Stimulated activated naive CD8-positive, alpha-beta T cell treated with anti-CD3 and anti-CD28 coated beads, Interleukin-15, Interleukin-2, amounts not matched to agents 100 U/mL and 50 U/mL, for 24 hours (primary cell): ENCODE measurements at places on chromosomes 4 and X.

DNA sequence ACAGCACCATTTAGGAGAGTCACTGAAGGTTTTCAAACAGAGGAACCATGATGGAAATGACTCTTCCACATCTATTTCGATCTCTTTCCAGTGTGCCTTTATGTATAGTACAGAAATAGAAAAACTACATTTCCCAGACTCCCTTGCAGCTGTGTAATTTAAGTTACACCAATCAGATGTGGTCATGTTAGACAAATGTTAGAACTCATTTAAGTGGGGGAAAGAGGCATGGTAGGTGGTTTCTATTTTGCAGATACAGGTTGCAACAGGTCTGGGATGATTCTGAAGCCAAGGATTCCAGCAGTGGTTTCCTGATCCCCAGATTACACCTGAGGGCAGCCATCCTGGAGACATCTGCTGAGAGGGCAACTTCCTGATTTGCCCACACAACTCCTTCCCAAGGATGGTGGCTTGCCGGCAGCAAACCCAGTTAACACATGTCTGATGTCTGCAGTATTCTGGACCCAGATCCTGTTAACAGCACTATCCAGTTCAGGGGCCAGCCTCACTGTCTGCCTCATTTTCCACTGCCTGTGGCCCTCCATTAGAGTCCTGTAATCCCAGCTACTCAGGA is 38.7 kb upstream of the PDK3 start:
- DNase-seq = no peak

DNA sequence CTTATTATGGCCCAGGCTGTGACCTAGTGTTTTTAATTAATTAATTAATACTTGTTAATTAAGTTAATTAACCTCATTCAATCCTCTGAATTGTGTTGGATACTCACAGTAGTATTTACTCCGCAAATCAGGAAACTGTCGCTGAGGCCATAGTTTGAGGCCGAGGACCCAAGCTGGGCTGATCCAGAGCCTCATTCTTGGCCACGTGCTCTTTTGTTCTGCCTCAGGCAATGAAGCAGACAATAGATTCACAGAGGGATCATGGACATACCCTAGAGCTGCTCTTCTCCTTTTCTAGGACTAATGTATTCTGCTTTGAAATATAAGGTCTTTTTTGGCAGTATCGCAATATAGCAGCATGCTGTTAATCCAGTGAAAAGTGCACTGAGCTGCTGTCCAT is 24.0 kb upstream of the SNCA start:
- no peak for DNase-seq

- DNase-seq = no peak
Measured at GRCh38 chrX:46837558-46838485, 979 bp downstream of the RP2 start.

DNA sequence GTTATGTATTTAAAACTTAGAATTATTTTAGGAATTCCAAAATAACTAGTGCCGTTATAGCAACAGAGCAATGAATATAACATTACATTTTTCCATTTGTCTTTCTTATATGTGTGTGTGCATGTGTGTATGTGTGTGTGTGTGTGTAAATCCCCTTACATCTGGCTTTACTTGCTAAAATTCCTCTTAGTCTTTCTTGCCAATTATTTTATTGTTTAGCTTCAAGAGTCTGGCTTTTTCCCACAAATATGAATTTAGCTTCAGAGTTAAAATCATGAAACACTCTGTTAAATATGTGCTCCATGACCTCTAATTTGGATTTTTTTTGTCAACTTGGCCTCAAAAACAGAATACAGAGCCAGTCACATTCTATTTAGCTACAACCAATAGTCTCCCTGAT is 18.9 kb downstream of the FGF13 start:
- no peak for DNase-seq

DNA sequence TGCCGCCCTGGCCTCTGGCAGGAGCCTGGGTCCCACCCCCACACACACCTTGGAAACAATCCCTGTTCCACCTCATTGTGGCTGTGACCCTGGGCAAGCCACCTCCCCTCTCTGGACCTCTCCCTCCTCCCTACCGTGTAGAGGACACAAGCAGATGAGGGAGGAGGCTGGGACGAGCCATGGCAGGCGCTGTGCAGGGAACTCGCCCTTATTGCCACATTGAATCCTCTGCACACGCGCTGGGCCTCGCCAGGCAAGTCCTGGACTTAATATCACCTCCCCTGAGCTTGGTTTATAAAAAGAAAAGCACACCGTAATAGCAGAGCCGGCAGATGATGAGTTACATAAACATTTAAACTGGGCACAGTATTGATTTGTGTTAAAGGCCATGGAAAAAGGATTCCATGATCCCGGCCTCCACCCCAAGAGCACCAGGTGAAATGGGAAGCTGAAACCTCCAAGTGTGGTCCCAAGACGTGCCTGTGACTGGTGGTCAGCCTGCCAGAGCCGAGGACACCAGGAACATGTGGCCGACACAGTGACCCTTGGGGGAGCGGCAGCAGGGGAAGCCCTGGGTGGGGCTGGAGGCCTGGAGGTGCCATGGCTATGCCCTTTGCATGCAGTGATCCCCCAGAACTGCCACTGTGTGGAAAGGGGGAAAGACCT is 81.1 kb downstream of the PPP2R2C start:
- DNase-seq = no peak

DNA sequence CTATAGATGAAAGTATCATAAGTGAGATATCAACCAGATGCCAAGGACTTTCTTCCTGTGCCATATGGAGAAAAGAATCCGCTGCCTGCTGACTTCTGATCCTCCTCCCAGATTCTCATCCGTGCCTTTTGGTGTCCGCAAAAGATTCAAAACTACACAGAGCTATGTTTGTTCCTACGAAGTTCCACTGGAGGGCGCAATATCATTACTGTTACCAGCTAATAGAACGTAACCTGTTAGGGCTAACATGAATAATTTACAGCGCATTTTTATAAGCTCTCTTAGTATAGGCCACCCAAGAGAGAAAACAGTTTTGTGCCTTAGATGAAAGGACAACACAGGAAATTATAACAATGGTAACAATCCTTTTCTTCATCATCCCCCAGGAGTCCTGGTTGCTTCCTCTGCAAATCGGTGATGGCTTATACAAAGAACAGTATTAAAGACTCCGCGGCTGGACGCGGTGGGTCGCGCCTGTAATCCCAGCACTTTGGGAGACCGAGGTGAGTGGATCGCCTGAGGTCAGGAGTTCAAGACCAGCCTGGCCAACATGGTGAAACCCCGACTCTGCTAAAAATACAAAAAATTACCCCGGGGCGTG is 22.8 kb upstream of the CENPVL3 start:
- no peak for DNase-seq

GRCh38 chrX:69255441-69256290 is 90.4 kb upstream of the PJA1 start:
- DNase-seq = no peak

- DNase-seq = peak; percentile 15
Measured at GRCh38 chr4:22897520-22898108, 204.9 kb downstream of the GBA3 start.

- no peak for DNase-seq
Measured at GRCh38 chr4:138757432-138757831, 258.1 kb upstream of the NOCT start.

DNA sequence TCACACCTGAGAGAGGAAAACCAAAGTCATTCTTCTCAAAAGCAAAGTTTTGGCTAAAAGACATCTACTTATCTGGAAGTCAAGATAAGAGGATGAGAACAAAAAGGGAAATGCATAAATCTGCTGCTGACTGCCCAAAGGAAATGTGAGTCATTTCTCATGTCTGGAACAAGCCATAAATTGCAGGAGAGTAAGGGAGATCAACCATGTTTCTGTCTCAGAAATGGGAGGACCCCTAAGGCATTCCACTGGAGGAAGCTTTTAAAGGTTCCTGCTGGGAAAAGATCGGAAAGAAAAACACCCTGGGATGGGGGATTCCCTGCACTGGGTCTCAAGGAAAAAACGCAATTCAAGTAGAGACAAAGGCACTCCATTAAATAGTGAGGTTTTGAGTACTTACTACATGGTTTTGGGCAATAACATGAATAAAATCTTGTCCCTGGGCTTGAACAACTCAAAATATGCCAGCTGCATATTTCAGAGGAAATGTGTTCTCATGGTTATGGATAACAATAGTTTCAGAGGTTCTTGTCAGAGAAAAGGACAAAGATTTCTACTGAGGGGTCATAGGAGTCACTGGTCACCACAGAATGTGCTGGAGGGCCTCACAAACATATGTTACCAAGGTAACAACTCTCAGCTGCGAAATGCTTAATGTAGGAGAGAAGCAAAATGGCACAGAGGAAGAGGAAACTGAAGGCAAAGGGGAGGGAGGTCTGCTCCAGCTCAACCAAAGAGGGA is 19.3 kb downstream of the GPR143 start:
- DNase-seq = no peak

GRCh38 chrX:72340626-72341025 is 34.9 kb upstream of the CITED1 start:
- no peak for DNase-seq

GRCh38 chrX:16076834-16077233 is 46.5 kb upstream of the GRPR start:
- DNase-seq = no peak

DNA sequence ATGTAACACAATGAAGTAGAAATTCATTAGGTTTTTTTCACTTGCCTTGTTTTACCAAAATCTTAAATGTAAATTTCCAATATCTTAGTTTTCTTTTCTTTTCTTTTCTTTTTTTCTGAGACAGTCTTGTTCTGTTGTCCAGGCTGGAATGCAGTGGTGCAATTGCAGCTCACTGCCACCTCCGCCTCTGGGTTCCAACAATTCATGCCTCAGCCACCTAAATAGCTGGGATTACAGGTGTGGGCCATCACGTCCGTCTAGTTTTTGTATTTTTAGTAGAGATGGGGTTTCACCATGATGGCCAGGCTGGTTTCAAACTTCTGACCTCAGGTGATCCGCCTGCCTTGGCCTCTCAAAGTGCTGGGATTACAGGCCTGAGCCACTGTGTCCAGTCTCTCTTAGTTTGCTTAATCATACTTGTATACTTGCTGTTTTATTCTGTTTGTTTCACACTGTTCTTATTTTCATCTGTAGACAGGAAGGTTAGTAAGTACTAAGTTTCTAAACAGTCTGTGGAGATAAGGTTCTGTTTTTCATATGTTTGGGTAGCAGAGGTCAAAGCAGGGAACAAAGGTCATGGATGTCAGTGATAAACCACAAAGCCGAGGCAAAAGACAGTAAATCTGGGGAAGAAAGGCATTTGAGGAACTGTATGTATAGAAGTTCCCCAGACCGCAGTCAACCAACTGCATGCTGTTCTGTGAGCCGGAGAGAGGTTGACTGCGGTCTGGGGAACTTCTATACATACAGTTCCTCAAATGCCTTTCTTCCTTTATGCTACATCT is 129.1 kb downstream of the CBR4 start:
- DNase-seq = no peak

DNA sequence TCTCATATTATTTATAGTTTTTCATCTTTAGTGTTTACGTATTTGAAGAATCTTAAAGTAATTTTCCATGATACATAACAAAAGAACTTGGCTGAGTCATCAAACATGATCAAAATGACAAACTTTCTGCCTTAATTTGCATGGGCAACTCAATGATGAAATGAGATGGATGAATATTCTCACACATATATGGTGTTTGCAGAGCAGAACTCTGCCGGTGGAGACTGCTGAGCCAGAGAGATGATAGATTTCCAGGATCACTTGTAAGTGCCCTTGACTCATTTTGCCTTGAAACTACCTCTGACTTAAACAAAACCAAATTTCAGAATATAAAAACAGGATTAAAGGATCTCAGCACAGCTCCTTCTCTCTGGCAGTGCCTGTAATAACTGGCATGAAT is 38.2 kb downstream of the TRPC3 start:
- DNase-seq = no peak

DNA sequence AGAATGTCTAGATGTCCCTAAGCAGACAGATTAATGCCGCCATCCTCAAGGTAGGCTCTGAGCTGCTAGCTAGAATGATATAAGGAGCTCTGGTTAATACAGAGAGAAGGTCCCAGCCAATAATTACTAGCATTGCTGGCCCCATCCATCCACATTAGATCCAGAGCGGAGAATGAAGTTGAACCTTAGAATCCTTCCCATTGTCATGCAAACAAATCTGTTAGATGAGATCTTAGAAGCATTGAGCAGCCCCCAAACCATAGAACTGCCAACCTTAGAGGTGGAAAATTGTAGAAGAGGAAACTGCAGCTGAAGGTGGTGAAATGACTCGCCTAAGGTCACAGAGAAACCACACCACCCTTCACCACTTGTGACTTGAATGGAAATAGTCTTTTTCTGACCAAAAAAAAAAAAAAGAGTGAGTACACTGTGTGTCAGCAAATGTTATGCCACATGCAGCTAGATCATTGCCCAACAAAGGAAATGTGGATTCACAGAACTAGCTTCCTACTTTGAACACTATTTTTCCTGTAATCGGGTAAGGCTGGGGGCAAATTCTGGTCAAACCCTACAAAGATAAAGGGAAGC is 162.1 kb downstream of the SMIM20 start:
- DNase-seq = peak; percentile 48

GRCh38 chr4:1406981-1407656 is 877 bp upstream of the NKX1-1 start:
- no peak for DNase-seq

DNA sequence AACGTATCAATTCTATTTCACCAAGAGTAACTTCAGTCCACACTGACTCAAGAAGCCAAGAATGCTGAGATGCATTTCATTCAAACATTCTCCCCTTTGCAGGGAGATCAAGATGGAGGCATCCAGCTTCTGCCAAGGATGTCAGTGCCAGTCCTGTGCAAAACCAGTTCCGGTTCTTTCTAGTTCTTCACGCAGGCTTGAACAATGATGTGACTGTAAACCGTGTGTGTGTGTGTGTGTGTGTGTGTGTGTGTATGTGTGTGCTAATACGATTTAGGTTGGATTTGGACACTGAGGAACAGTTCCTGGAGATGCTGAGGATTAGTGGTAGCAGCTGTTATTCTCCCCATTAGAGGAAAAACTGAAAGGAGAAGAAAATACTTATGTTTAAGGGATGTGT is at the start of gene REELD1:
Gene REELD1, plus strand, starts transcription at position 301 of the 400 bp plus-strand sequence. CDS start 2,415 bp downstream, outside the sequence.
- DNase-seq = no peak

DNA sequence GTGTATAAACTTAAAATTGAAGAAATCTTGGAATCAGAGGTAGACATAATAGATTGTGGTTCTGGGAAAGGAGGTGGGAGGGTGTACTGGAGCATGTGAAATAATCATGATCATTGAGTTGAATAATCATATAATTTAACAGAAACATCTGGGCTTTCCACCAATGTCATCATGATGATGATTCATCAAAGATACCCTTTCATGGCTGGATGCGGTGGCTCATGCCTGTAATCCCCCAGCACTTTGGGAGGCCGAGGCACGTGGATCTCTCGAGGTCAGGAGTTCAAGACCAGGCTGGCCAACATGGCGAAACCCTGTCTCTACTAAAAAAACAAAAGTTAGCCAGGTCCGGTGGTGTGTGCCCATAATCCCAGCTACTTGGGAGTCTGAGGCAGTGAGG is 6.7 kb upstream of the RUFY3 start:
- no peak for DNase-seq
